ENCODE measurements at places on chromosomes 13 and 19.

- DNase-seq = no peak
Observed at GRCh38 chr19:46407856-46408663, 5.3 kb downstream of the CCDC8 start.

DNA sequence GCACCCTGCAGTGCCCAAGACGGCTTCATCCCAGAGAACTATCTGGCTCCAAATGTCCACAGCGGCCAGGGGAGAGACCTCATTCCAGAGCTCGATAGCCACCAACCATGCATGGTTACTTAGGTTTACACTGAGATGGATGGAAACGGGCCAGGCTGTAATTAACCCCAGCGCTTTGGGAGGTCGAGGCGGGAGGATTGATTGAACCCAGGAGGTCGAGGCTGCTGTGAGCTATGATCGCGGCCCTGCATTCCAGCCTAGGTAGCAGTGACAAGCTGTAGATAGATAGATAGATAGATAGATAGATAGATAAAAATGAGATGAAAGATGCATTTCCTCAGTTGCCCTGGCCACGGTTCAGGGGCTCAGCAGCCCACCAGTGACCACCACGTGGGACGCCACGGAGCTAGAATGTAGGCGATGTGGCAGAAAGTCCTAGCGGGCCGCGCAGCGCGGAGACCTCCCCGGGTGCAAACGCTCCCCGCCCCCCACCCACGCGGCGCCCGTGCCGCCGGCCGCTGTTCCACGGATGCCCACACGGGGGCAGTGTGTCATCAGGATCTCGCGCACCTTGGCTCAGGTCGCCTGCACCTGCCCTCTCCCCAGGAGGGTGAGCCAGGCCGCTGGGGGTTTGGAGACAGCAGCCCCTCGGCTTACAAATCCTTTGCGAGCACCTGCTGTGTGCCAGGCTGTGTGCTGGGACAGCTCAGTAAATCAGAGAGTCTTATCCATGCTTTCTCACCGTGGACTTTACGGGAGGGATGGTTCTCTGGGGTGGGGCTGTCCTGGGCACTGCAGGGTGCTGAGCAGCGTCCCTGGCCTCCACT, 13.5 kb upstream of the TLE5 start:
- DNase-seq = no peak

- no peak for DNase-seq
Observed at GRCh38 chr13:34174671-34175145, 356.8 kb downstream of the RFC3 start.

- DNase-seq = no peak
Observed at GRCh38 chr13:68078874-68079273, 848.7 kb upstream of the PCDH9 start.

- peak; percentile 97 for DNase-seq
Observed at GRCh38 chr19:2982983-2983350, 5.6 kb downstream of the TLE6 start.

GRCh38 chr13:50334115-50334778, 319.0 kb downstream of the KCNRG start:
- DNase-seq = no peak

DNA sequence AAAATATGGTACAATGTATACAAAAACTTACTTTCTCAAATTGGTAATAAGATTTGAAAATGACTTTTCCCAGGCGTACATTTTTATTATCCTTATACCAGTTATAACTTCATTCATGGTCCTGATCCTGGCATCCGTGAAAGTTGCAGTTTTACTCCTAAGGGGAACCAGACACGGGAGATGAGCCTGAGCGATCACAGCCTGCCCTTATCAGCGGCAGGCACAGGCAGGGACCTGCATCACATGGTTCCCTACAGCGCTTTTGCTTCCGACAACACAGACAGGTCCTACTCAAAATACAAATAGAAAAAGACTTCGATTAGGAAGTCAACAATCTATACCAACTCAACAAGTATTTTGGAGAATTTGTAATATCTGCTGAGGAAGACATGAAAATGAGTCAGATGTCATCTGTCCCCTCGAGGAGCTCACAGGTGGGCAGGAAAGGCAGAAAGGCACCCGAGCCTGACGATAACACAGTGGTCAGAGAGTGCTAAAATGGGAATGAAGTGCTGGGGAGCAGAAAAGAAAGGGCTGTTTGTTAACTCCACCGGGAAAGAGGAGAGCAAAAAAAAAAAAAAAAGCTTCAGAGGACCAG, 93.4 kb downstream of the ABCC4 start:
- no peak for DNase-seq

DNA sequence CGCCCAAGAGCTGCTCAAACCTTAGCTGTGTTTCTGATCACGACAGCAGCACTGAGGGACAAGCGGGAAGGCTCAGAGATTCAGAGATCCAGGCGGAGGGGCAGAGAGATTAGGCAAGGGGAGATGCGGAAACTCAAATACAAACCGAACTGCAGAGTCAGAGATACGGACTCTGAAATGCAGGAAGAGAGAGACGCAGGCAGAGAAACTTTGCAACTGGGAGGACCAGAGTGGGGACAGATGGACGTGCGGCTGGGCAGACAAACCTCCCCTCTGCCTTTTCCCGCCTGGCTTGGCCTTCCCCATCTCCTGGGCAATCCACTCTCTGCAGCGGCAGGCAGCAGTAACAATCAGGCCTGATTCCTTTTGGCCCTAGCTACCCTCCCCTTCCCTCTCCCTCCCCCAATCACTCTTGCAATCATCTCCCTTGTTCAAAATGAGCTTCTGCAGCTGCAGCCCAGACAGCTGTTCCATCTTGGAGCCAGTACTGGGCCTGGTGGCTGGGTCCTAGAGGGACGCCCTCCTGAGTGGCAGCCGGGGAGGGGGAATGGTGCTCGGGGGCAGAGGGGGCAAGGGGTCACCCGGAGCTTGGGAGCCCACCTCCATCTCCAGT, 29.7 kb downstream of the OLFM2 start:
- DNase-seq = no peak

DNA sequence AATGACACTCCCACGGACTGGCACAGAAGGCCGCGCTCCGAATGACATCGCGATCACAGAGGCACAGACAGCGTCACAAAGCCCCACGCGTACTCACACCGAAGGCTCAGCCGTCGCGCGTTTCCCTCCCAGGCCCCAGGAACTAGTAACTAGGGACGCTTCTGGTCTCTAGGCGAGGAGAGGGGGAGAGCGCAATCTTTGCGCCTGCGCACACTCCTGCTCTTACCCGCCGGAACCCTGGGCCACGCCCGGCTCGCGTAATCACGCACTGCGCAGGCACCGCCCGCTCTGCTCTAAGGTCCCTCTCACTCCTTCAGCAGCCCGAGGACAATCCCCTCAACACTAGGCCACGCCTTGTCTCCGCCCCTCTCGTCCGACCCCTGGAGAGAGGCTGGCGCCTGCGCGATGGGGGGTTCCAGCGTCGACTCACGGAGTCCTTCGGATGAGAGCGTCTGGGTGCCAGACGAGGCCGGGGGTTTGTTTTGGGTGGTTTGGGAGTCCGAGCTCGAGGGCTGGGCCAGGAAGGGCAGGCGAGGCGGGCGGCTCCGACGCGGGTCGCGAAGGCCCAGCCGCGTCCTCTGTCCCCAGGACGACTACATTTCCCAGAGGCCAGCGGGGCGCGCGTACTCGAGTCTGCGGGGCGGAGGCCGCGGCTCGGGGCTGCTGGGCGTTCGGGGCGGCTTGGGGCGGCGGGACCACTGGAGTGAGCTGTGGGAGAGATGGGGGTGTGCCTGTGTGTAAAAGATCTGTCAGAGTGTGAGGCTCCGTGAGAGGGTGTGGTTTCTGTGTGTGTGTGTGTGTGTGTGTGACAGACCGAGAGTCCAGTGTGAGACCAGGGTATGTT, at the start of gene ZNF471:
Gene ZNF471, plus strand, starts transcription at position 410 of the 844 bp plus-strand sequence. CDS start 3,717 bp downstream, outside the sequence.
- peak; percentile 98 for DNase-seq

GRCh38 chr13:103006641-103007426, 59.4 kb downstream of the SLC10A2 start:
- no peak for DNase-seq

Data from coronary artery (tissue), 2 donors.